ENCODE measurements at places on chromosomes 4 and X.
A peak's percentile ranks its signal among the peaks of the same experiment; 100 is the strongest.

GRCh38 chr4:26458157-26458561, 32.1 kb downstream of the CCKAR start:
- H3K4me3 ChIP-seq = no peak overlapping the region
- H3K4me1 ChIP-seq = no peaks in the 10 kb centered on the region
- peak overlapping the region; percentile 21 for H3K27ac ChIP-seq
- DNase-seq = no peak
- H3K27me3 ChIP-seq = no peaks in the 10 kb centered on the region

DNA sequence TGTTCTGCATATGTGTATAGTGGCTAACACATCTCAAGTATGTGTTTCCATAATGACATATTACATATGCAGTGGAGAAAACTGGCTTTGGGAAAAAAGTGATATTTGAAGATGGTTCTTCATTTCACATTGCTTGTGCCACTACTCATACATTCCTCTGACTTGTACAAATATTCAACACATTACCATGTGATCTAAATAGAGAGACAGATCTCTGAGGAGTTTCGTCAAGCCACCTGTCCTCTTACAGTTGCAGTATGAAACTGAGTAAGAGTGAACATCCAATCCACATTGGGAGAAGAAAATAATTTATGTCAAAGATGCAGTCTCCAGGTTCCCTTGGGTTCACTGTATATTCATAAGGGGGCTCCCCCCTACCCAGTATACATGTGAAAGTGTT, 123.9 kb downstream of the KDR start:
- no peak overlapping the region for H3K27ac ChIP-seq
- no peak overlapping the region for H3K4me3 ChIP-seq
- no peaks in the 10 kb centered on the region for H3K36me3 ChIP-seq

- H3K27me3 ChIP-seq = no peaks in the 10 kb centered on the region
Measured at GRCh38 chr4:20423420-20423819, 171.7 kb downstream of the SLIT2 start.

- no peak for DNase-seq
- H3K27me3 ChIP-seq = no peaks in the 10 kb centered on the region
- no peaks in the 10 kb centered on the region for H3K4me1 ChIP-seq
- H3K27ac ChIP-seq = no peak overlapping the region
Measured at GRCh38 chr4:7007142-7007907, 35.8 kb upstream of the TADA2B start.

- H3K27ac ChIP-seq = no peak overlapping the region
- H3K27me3 ChIP-seq = no peaks in the 10 kb centered on the region
- no peaks in the 10 kb centered on the region for H3K4me1 ChIP-seq
- H3K36me3 ChIP-seq = no peaks in the 10 kb centered on the region
Measured at GRCh38 chrX:16185725-16186136, 18.4 kb downstream of the MAGEB17 start.

- H3K27ac ChIP-seq = no peak overlapping the region
- H3K36me3 ChIP-seq = no peaks in the 10 kb centered on the region
- H3K4me1 ChIP-seq = peaks cover 16% of the 10 kb centered on the region
- H3K27me3 ChIP-seq = peaks cover 25% of the 10 kb centered on the region
- no peak for DNase-seq
Measured at GRCh38 chr4:54089875-54090274, 10.1 kb upstream of the GSX2 start.

DNA sequence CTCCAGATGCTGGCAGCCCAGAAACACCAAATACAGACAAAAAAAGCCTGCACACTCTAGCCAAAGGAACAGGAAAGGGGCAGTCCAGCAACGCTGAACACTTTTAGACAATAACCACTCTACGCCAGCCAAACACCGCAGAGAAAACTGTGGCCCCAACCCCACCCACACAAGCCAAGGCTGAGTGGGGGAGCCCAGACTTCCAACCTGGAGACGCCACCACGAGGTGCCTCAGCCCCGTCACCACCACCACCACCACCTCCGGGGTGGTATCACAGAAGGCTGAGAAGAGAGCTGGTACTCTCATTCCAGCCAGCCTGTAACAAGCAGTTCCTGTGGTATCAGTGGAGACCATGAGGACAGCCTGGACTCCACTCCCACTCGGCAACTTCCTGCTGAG, 22.8 kb downstream of the MEPE start:
- no peak for DNase-seq
- H3K36me3 ChIP-seq = no peaks in the 10 kb centered on the region
- H3K4me1 ChIP-seq = no peaks in the 10 kb centered on the region
- no peak overlapping the region for H3K27ac ChIP-seq
- no peak overlapping the region for H3K4me3 ChIP-seq

DNA sequence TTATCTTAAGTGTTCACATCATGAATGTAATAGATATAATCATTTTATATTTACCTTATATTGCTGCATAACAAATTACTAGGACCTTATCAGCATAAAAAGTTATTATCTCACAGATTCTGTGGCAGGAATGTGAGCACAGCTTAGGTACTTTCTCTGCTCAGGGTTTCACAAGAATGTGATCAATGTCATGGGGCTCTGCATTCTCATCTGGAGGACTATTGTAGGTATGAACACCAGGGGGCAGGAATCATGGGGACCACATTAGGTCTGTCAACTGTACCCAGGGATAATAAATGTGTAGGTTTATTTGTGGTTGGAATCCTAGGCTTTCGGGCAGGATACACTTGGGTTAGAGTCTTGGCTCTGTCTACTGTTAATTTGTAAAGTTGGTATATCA, 519.2 kb downstream of the ARAP2 start:
- no peaks in the 10 kb centered on the region for H3K4me1 ChIP-seq
- no peak overlapping the region for H3K4me3 ChIP-seq
- no peaks in the 10 kb centered on the region for H3K36me3 ChIP-seq
- H3K27me3 ChIP-seq = no peaks in the 10 kb centered on the region

GRCh38 chrX:115598556-115598955, 37.6 kb downstream of the PLS3 start:
- H3K36me3 ChIP-seq = no peaks in the 10 kb centered on the region
- H3K27ac ChIP-seq = no peak overlapping the region
- DNase-seq = no peak
- no peaks in the 10 kb centered on the region for H3K4me1 ChIP-seq

GRCh38 chr4:185602397-185602796, 67.1 kb upstream of the PDLIM3 start:
- H3K27ac ChIP-seq = peak overlapping the region; percentile 72
- H3K27me3 ChIP-seq = no peaks in the 10 kb centered on the region
- H3K4me3 ChIP-seq = no peak overlapping the region
